T-cell (primary cell): ENCODE measurements at places on chromosomes 1 and 21.

- no peak for DNase-seq
- peaks cover 23% of the 10 kb centered on the region for H3K27me3 ChIP-seq
- no peak overlapping the region for H3K4me3 ChIP-seq
Measured at GRCh38 chr1:17097147-17097546, 22.1 kb downstream of the PADI2 start.

DNA sequence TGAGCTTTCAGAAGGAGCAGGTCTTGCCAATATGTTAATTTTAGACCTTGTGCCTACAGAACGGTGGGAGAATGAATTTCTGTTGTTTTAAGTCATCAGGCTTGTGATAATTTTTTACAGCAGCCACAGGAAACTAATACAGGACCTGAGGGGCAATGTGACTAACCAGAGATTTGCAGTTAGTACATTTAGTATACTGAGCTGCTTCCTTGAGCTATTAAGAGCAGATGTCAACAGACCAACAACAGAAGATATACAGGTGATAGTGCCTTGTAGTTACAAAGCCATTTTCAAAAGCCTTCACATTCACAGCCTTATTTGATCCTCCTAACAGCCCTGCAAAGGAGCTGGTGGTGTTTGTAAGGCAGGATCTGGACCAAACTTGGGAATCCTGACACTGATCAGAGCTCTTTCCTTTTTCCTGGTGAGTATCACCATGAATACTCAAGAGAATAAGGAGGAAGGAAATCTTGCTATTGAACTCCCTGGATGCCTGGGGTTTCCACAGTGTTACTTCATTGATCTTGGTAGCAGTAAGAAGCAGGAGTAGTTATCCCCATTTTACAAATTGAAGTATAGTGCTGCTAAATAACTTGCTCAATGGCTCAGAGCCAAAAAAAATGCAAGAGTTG, 4.7 kb upstream of the SLAMF1 start:
- H3K27me3 ChIP-seq = no peaks in the 10 kb centered on the region
- no peak overlapping the region for H3K4me3 ChIP-seq
- H3K4me1 ChIP-seq = peaks cover 36% of the 10 kb centered on the region
- no peak for DNase-seq
- H3K27ac ChIP-seq = peak overlapping the region; percentile 6

- no peaks in the 10 kb centered on the region for H3K4me1 ChIP-seq
- H3K27me3 ChIP-seq = peaks cover 7% of the 10 kb centered on the region
- no peak overlapping the region for H3K27ac ChIP-seq
- H3K4me3 ChIP-seq = no peak overlapping the region
Measured at GRCh38 chr21:38721958-38722357, 83.8 kb upstream of the ETS2 start.

GRCh38 chr21:38958940-38959691, 153.4 kb downstream of the ETS2 start:
- peaks cover 5% of the 10 kb centered on the region for H3K27me3 ChIP-seq
- no peaks in the 10 kb centered on the region for H3K4me1 ChIP-seq
- no peak for DNase-seq
- H3K36me3 ChIP-seq = no peaks in the 10 kb centered on the region
- H3K4me3 ChIP-seq = no peak overlapping the region
- H3K27ac ChIP-seq = no peak overlapping the region

- H3K4me3 ChIP-seq = no peak overlapping the region
- H3K27me3 ChIP-seq = no peaks in the 10 kb centered on the region
- peaks cover 13% of the 10 kb centered on the region for H3K4me1 ChIP-seq
- DNase-seq = no peak
- H3K36me3 ChIP-seq = peaks cover 4% of the 10 kb centered on the region
- no peak overlapping the region for H3K27ac ChIP-seq
Measured at GRCh38 chr21:44303490-44303981, 3.7 kb downstream of the PFKL start.

DNA sequence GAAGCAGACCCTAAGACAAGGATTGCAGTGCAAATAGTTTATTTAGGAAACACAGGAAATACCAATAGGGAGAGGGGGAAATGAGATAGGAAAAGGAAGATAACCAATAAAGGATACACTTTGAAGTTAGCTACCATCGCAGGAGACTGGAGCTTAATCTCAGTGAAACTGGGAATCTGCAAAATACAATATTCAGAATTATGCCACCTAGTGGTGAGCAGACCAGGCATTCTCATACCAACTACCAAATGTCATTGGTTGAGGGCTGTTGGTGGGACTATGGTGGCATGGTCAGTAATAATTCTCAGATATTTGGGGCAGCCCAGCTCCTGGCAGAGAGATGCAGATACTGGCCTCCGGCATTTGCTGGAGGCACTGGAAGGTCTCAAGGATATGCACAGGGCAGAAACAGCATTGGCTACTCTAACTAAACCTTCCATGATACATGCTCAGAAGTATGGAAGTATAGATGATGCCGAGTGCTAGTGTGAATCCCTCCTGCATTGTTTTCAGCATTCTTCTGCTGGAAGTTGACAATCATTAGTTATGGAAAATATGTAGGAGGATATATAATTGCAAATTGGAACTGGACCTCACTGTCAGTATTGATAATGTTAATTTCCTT, 11.8 kb upstream of the ZFP69B start:
- H3K4me3 ChIP-seq = no peak overlapping the region
- no peaks in the 10 kb centered on the region for H3K27me3 ChIP-seq
- no peak overlapping the region for H3K27ac ChIP-seq
- H3K36me3 ChIP-seq = no peaks in the 10 kb centered on the region

GRCh38 chr1:245855846-245856730, 651.0 kb downstream of the SMYD3 start:
- H3K36me3 ChIP-seq = peaks cover 3% of the 10 kb centered on the region
- H3K4me3 ChIP-seq = no peak overlapping the region
- no peak for DNase-seq
- no peak overlapping the region for H3K27ac ChIP-seq

DNA sequence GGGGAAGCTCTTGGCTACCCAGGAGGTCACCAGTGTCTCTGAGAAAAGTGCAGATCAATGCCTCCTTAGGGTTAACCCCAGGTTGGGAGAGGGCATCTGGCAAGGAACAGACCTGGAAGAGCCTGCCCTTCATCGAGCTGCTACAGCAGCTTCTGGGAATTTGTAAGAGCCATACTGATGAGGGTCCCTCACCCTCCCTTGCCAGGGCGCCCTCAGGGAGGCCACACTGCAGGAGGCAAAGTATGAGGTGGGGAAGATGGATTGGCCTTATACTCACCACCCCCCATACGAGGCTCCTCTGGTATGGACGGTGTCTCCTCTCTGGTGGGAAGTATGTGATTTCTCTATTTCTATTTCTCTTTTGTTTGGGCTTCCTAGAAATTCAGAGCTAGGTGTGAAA, 13.2 kb downstream of the IGSF3 start:
- H3K36me3 ChIP-seq = no peaks in the 10 kb centered on the region
- H3K4me3 ChIP-seq = no peak overlapping the region
- H3K27me3 ChIP-seq = peaks cover 2% of the 10 kb centered on the region
- H3K27ac ChIP-seq = no peak overlapping the region

DNA sequence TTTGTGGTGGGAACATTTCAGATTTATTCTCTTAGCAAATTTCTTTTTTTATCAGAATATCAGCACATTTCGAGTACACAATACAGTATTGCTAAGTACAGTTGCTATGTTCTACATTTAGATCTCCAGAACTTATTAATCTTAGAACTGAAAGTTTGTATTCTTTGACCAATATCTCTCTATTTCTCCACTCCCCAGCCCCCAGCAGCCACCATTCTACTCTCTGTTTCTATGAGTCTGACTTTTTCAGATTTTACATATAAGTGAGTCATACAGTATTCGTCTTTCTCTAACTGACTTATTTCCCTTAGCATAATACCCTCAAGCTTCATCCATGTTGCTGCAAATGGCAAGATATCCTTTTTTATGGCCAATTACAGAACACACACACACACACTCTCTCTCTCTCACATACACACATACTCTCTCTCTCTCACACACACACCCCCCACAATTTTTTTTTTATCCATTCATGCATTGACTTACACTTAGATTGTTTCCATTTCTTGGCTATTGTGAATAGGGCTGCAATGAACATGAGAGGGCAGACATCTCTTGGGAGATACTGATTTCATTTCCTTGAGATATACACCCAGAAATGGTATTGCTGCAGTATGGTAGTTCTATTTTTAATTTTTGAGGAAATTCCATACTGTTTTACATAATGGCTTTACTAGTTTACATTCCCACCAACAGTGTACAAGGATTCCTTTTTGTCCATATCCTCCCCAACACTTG, 15.7 kb downstream of the RPTN start:
- no peaks in the 10 kb centered on the region for H3K4me1 ChIP-seq
- H3K36me3 ChIP-seq = no peaks in the 10 kb centered on the region
- H3K27ac ChIP-seq = no peak overlapping the region
- H3K27me3 ChIP-seq = peaks cover 2% of the 10 kb centered on the region

DNA sequence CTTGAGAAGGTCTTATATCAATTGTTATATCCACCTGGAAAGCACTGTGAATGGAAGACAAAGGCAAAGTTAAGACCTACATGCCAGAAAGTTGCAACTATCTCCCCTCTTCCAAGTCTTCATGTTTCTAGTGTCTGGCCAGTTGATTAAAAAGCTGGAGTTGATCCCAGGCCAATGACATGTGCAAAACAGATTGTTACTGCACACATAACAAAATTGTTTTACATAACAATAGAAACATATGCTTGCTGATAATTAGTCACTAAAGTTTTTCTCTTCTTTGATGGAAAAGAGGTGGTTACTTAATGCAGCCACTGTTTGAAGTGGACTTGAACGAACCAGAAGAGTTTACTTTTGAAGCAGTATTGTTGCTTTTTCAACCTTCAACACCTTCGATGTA, 158.2 kb downstream of the TGFBR3 start:
- H3K4me1 ChIP-seq = peaks cover 10% of the 10 kb centered on the region
- H3K4me3 ChIP-seq = no peak overlapping the region
- no peak overlapping the region for H3K27ac ChIP-seq
- H3K27me3 ChIP-seq = no peaks in the 10 kb centered on the region
- no peak for DNase-seq

DNA sequence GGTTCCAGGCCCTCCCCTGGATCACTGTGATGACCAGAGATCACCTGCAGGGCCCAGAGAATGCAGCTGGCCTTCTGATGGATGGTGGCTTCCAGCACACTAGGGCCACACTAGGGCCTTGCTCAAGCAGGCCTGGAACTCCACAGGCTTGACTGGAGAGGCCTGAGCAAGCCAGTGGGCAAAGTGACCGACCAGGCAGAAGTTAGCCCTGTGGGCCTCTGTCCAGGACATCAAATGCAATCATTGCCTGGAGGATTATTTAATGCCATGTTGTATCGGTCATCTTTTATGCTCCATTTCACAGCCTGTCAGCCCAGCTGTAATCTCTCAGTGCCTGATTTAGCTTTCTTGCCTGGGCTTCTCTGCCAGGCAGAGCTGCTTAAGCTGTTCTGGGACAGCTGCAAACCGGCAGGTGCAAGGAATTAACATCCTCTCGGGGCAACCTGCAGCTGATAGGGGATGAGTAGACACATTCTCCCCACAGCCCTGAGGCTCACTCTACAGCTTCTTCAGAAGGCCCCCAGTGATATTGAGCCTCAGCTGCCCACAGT, 17.7 kb downstream of the NENF start:
- no peak for DNase-seq
- no peaks in the 10 kb centered on the region for H3K4me1 ChIP-seq

DNA sequence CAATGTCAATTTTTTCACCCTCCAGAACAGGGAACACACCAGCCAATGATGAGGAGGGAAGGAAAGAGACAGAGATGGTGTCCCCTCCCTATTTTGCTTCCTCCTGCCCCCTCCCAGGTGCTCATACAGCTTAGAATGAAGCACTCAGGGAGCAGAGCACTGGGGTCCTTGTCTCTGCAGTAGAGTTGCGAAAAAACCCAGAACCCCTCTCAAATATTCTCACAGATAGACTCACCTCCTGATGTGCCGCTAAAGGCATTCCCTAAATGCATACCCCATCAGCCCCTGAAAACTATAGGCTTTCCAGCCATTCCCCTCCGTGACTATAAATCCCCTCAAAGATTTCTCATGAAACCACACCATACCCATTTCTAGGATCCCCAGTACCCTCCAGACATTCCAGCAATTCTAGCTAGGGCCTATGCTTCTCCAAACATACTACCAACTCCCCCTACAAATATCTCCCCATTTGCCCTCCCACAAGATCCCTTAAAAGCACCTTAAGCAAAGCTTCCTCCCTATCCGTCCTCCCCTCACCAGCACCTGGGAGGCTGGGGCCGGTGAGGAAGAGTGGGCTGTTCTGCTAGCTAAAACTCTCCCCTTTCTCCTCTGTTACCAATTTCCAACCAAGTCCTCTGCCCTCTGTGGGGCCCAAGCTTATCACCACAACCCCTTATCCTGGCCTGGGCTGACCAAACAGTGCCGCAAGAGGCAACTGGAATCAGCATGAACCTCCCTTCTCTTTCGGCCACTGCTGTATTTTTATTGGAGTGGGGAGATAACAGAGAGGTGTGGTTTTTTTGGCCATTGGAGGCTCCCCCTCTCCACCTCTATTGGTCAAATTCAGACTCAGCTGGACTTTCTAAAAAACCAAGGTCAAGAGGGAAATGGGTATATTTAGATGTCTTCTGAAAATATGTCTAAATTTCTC, 54.7 kb downstream of the RHBG start:
- no peak overlapping the region for H3K27ac ChIP-seq
- DNase-seq = no peak
- H3K36me3 ChIP-seq = no peaks in the 10 kb centered on the region
- no peak overlapping the region for H3K4me3 ChIP-seq

- H3K4me3 ChIP-seq = no peak overlapping the region
- no peaks in the 10 kb centered on the region for H3K4me1 ChIP-seq
- H3K27me3 ChIP-seq = no peaks in the 10 kb centered on the region
- no peak for DNase-seq
- H3K36me3 ChIP-seq = no peaks in the 10 kb centered on the region
Measured at GRCh38 chr1:95035536-95035935, 37.2 kb downstream of the ALG14 start.

DNA sequence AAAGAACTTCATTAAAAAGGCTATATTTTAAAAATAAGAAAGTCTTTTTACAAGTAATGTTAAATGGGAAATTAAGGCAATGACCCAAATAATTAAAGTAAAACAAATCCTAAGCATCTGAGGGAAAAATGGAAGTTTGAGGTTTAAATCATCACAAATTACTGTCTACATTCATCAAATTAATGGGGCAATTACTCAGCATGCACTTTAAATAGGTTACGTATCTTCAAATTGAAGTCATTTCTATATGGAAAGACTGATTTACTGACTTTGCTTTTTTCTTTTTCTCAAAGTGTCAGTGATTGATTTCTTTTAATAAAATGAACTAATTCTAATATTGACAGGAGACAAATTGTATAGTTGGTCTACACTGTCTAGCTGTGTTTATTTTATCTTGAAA, 1452.3 kb downstream of the NCAM2 start:
- no peak for DNase-seq
- no peak overlapping the region for H3K4me3 ChIP-seq
- H3K4me1 ChIP-seq = no peaks in the 10 kb centered on the region
- no peak overlapping the region for H3K27ac ChIP-seq
- H3K36me3 ChIP-seq = no peaks in the 10 kb centered on the region
- no peaks in the 10 kb centered on the region for H3K27me3 ChIP-seq

DNA sequence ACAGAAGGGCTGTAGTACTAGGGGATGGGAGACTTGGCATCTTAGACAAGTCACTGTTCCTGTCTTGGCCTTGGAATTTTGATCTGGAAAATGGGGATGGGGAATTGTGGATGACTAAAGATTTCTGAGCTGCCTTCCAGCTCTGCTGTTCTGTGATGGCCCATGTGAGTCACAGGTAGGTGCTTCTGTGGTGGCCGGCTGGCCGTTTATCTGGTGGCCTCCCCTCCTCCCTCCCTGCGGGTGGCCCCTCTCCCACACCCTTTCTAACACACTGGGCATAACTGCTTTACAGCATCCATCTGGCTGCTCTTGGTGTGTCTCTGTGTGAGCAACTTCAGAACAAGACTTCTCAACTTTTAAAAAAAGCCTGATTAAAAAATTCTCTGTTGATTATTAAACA, 35.9 kb downstream of the KCNA2 start:
- DNase-seq = no peak
- H3K4me3 ChIP-seq = no peak overlapping the region
- H3K4me1 ChIP-seq = no peaks in the 10 kb centered on the region
- H3K27me3 ChIP-seq = peaks cover 15% of the 10 kb centered on the region
- no peak overlapping the region for H3K27ac ChIP-seq
